ENCODE measurements at places on chromosomes 3 and 15. TPM values are rescaled to one million over a fixed set of nuclear protein-coding genes. Genes with fewer than 3 reads are reported as not detected.

- H3K4me1 ChIP-seq = peaks cover 28% of the 10 kb centered on the region
- H3K27me3 ChIP-seq = peaks cover 4% of the 10 kb centered on the region
- peak overlapping the region; percentile 4 for H3K27ac ChIP-seq
- peak; percentile 29 for DNase-seq
- no peaks in the 10 kb centered on the region for H3K36me3 ChIP-seq
These were observed 23.6 kb downstream of the NR2F2 start for GRCh38 chr15:96353930-96354730.

DNA sequence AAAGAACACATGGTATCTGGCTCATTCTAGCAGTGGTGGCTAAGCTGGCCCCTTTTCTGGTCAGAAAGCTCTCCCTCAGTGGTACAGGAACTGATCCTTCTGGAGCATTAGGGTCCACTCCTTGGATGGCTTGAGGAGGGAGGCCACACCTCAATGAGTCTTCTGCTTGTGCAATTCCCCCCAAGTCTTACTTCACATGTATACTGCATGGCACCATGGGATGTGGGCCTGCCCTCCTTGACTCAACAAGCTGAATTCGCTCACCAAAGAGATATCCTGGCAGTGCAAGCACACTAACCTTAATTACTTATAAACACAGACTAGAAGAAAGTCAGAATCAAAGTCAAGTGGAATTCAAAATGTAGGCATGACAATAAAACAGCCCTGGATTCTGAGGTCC is 133.8 kb upstream of the SLC2A2 start:
- no peak for DNase-seq
- no peak overlapping the region for H3K4me3 ChIP-seq
- H3K27ac ChIP-seq = no peak overlapping the region
- H3K27me3 ChIP-seq = no peaks in the 10 kb centered on the region
- no peaks in the 10 kb centered on the region for H3K4me1 ChIP-seq

DNA sequence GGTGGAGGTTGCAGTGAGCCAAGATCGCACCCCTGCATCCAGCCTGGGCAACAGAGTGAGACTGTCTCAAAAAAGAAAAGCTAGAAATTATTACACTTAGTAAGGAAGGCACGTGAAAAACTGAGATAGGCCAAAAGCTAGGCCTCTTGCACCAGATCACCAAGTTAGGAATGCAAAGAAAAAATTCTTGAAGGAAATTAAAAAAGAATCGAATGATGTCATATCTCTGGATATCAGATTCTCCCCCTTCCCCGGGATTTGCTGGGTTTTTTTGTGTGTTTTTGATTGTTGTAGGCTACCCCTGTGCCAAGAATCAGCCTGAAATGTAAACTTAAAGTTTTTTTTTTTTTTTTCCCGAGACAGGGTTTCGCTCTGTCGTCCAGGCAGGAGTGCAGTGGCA is 17.4 kb downstream of the PTPN23 start:
- no peak overlapping the region for H3K27ac ChIP-seq
- no peaks in the 10 kb centered on the region for H3K27me3 ChIP-seq
- H3K4me3 ChIP-seq = no peak overlapping the region
- peaks cover 4% of the 10 kb centered on the region for H3K36me3 ChIP-seq
- peaks cover 24% of the 10 kb centered on the region for H3K4me1 ChIP-seq

Gene EHD4
- 13.8 TPM for total RNA-seq

Gene SHISA5
- total RNA-seq = 46.5 TPM

DNA sequence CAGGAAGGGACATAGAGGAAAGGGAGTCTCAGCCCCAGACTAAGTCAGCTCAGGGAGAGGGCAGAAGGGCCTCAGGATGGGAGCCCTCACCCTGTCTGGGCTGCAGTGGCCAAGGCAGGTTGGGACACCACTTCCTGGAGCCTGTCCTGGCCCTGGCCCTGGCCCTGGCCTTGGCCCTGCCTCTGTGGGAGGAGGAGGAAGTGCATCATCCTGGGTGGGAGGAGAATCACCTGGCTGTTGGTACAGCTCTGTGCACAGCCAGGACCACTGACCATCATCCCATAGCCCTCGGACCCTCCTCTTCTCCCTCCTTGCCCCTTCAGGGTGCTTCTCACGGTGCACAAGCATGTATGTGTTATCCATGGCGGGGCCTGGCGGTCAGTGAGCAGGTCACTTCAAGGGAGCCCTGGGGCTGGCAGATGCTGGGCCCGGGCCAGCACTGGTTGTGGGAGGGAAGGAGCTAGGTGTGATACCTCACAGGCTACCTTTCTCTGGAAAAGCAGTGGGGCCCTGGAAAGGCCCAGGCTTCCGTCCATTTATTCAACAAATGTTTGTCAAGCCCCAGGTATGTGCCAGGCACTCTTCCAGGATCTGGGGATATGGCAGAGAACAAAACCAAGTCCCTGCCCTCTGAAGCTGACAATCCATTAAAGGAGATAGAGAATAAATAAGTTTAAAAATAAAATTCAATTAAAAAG is 8.2 kb upstream of the APEH start:
- H3K36me3 ChIP-seq = no peaks in the 10 kb centered on the region
- no peak overlapping the region for H3K4me3 ChIP-seq
- H3K27me3 ChIP-seq = no peaks in the 10 kb centered on the region
- peaks cover 26% of the 10 kb centered on the region for H3K4me1 ChIP-seq
- no peak overlapping the region for H3K27ac ChIP-seq

DNA sequence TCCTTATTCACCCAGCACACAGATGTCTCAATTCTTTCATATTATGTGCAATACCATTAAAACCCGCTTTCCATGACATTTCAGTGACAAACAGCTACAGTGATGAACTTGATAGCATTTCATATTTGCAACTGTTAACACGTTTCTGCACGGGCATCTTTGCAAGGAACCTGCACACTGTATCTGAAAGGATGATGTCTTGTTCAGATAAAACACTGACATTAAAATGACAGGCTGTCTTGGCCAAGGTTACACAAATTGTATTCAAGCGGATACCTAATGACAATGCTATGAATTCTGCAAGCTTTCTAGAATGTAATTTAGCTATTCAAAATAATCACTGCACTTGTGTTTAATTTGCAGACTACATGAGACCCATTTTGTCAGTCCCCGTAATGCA is 529.2 kb downstream of the FOXP1 start:
- H3K36me3 ChIP-seq = no peaks in the 10 kb centered on the region
- no peak overlapping the region for H3K4me3 ChIP-seq
- no peaks in the 10 kb centered on the region for H3K27me3 ChIP-seq
- H3K4me1 ChIP-seq = peaks cover 39% of the 10 kb centered on the region
- H3K27ac ChIP-seq = no peak overlapping the region

Gene GPR62
- not detected for total RNA-seq

- peak overlapping the region; percentile 86 for H3K27ac ChIP-seq
- H3K4me1 ChIP-seq = peaks cover 81% of the 10 kb centered on the region
- no peak overlapping the region for H3K4me3 ChIP-seq
These were observed 81.7 kb upstream of the MYZAP start for GRCh38 chr15:57509965-57510364.

Gene AP3S2
- 32.3 TPM for total RNA-seq
